Sigmoid colon (tissue), 7 donors: ENCODE measurements at places on chromosomes 12 and 14. TPM values are rescaled to one million over a fixed set of nuclear protein-coding genes. Genes with fewer than 3 reads are reported as not detected.

The ZC2HC1C gene
- polyA plus RNA-seq: 4.6 TPM

The GPR132 gene
- polyA plus RNA-seq: 1.4 TPM

The SPTB gene
- 0.60 TPM for polyA plus RNA-seq

The CCDC197 gene
- not detected for polyA plus RNA-seq

The RD3L gene
- not detected for polyA plus RNA-seq

The ANKS1B gene
- 1.2 TPM for polyA plus RNA-seq

The GPD1 gene
- 19.8 TPM for polyA plus RNA-seq

The RNASE3 gene
- not detected for polyA plus RNA-seq

The RBP5 gene
- polyA plus RNA-seq: 4.2 TPM

The SLC10A1 gene
- not detected for polyA plus RNA-seq

The FZD10 gene
- polyA plus RNA-seq: 0.13 TPM

The NKX2-1 gene
- not detected for polyA plus RNA-seq

The ASCL1 gene
- not detected for polyA plus RNA-seq

The KLRB1 gene
- polyA plus RNA-seq: 3.4 TPM

The BRI3BP gene
- polyA plus RNA-seq: 22.1 TPM

The MDGA2 gene
- not detected for polyA plus RNA-seq

The RNF212B gene
- not detected for polyA plus RNA-seq

The RND1 gene
- polyA plus RNA-seq: 8.0 TPM

The KRT75 gene
- not detected for polyA plus RNA-seq

The CS gene
- polyA plus RNA-seq: 151 TPM

The AKAP5 gene
- polyA plus RNA-seq: 4.4 TPM

The ZBTB42 gene
- 4.2 TPM for polyA plus RNA-seq

The MFAP5 gene
- 7.2 TPM for polyA plus RNA-seq

The AQP6 gene
- polyA plus RNA-seq: not detected

The LRRC43 gene
- polyA plus RNA-seq: 0.19 TPM

The CD163 gene
- 108 TPM for polyA plus RNA-seq

The TMEM233 gene
- polyA plus RNA-seq: not detected

The ITPR2 gene
- polyA plus RNA-seq: 1.4 TPM

The IQSEC3 gene
- not detected for polyA plus RNA-seq

The TMEM119 gene
- polyA plus RNA-seq: 16.9 TPM

The UBR7 gene
- 17.3 TPM for polyA plus RNA-seq
